ENCODE measurements at places on chromosomes 4 and X. TPM values are rescaled to one million over a fixed set of nuclear protein-coding genes. Genes with fewer than 3 reads are reported as not detected.
A peak's percentile ranks its signal among the peaks of the same experiment; 100 is the strongest.

- H3K27me3 ChIP-seq: no peaks in the 10 kb centered on the region
- H3K27ac ChIP-seq: no peak overlapping the region
- H3K36me3 ChIP-seq: no peaks in the 10 kb centered on the region
- DNase-seq: no peak
- H3K4me1 ChIP-seq: no peaks in the 10 kb centered on the region
Measured at GRCh38 chrX:149453906-149454822, 50.9 kb downstream of the IDS start.

DNA sequence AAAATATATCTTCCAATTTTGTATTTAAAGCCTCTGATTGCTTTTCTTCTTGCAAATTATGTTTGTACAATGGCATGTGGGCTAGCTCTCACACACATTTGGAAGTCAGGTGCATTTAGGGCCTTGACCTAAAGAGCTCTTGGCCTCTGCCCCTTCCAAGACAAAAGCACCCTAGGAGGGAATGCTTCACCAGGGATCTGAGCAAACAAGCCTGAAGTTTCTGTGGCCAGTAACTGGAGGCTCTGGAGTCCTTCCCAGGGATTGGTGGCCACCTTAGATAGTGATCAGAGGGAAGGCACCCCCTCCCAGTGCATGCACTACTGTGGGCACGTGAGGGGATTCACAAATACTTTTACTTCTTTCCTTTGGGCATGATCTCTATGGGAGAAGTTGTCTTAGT lies 60.3 kb upstream of the DIPK2B start:
- no peaks in the 10 kb centered on the region for H3K36me3 ChIP-seq
- no peak for DNase-seq
- H3K27ac ChIP-seq: no peak overlapping the region
- H3K27me3 ChIP-seq: no peaks in the 10 kb centered on the region
- H3K4me1 ChIP-seq: no peaks in the 10 kb centered on the region

DNA sequence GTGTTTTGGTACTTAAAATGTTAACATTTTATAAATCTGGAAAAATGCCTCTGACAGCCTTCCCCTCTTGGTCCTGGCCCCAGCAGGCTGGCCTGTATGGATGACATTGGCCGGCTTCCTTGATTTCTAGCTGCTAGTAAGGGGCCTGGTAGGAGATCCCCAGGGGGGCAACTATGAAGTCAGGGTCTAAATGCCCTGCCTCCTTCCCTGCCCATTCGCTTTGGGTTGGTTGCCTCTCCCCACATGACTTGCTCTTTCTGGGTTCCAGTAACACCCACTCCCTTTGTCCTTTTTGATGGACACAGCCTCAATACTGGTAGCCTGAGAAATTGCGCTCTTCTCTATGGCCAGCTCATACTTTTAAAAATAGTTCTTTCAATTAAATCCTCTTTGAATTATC lies 78.0 kb upstream of the MAD2L1 start:
- no peak overlapping the region for H3K27ac ChIP-seq
- H3K4me3 ChIP-seq: no peak overlapping the region
- H3K27me3 ChIP-seq: no peaks in the 10 kb centered on the region

DNA sequence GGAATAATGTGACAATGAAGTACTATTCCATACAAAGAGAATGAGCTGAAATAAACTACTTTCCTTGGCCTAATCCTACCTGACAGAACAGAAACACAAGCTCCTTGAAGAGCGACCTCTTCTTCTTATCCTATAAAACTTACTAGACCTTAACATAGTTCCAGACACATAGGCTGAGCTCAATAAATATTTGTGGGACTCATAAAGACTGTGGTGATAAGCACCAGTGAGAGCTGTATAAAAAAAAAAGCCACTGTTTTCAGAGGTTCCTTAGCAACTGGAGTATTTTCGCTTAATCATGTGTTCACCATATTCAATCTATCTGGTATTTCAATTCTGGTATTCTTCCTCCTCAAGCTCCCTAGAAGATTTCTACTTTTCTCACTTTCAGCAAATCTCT lies 1129.6 kb downstream of the STPG2 start:
- no peak overlapping the region for H3K27ac ChIP-seq
- no peaks in the 10 kb centered on the region for H3K4me1 ChIP-seq
- no peak for DNase-seq
- H3K4me3 ChIP-seq: no peak overlapping the region

GRCh38 chrX:41600291-41600690 lies 88.5 kb upstream of the GPR34 start:
- H3K27me3 ChIP-seq: no peaks in the 10 kb centered on the region
- H3K4me1 ChIP-seq: peaks cover 15% of the 10 kb centered on the region
- peak; percentile 11 for DNase-seq
- H3K27ac ChIP-seq: no peak overlapping the region
- no peaks in the 10 kb centered on the region for H3K36me3 ChIP-seq

GRCh38 chr4:91319556-91320268 lies 984.1 kb upstream of the GRID2 start:
- no peaks in the 10 kb centered on the region for H3K27me3 ChIP-seq
- H3K4me3 ChIP-seq: no peak overlapping the region
- H3K36me3 ChIP-seq: no peaks in the 10 kb centered on the region
- DNase-seq: no peak
- no peaks in the 10 kb centered on the region for H3K4me1 ChIP-seq

- peak; percentile 17 for DNase-seq
- H3K27me3 ChIP-seq: no peaks in the 10 kb centered on the region
- no peaks in the 10 kb centered on the region for H3K4me1 ChIP-seq
- H3K27ac ChIP-seq: no peak overlapping the region
- no peaks in the 10 kb centered on the region for H3K36me3 ChIP-seq
Measured at GRCh38 chrX:120604361-120604782, 471 bp downstream of the MCTS1 start.

DNA sequence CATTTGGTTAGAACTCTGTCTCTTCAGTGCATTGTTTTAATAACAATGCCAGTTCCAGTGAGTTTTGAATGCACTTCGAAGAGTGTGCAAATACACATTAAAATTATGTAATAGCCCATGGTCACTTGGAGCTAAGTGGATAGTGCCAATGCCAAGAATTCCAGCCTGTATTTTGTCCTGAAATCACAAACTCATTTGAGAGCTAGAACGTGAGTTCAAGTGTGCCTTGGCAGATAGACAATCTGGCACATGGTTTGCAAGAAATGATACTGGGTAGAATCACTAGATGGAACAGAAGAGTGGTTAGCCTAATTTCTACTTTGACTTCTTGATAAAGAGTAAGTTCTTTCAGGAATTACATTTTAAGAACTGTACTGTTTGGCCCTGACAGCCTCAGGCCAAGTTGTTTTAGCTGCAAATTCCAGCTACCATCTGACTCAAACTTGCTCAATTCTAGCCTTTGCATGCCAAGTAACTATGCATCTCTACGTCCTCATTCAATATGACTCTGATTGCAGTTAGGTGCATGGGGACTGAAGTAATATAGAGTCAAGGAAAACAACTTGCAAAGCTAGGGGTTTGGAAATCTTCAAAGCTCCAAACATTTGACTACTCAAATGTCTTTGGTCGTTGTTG lies 131.9 kb upstream of the SMIM31 start:
- no peak overlapping the region for H3K4me3 ChIP-seq
- no peak overlapping the region for H3K27ac ChIP-seq
- no peak for DNase-seq
- no peaks in the 10 kb centered on the region for H3K36me3 ChIP-seq

- H3K27me3 ChIP-seq: no peaks in the 10 kb centered on the region
- no peaks in the 10 kb centered on the region for H3K36me3 ChIP-seq
- DNase-seq: no peak
- peaks cover 11% of the 10 kb centered on the region for H3K4me1 ChIP-seq
- no peak overlapping the region for H3K27ac ChIP-seq
Measured at GRCh38 chr4:28481565-28481964, 1620.9 kb downstream of the STIM2 start.

DIPK2B gene
- total RNA-seq: not detected

SHISA3 gene
- total RNA-seq: 0.09 TPM

AR gene
- 8.1 TPM for total RNA-seq
